ENCODE measurements at places on chromosomes 1 and 21. TPM values are rescaled to one million over a fixed set of nuclear protein-coding genes. Genes with fewer than 3 reads are reported as not detected.

GRCh38 chr1:30336550-30337323, 386.6 kb downstream of the MATN1 start:
- DNase-seq = no peak

- peak; percentile 90 for DNase-seq
Observed at GRCh38 chr1:234309598-234310459, 63.4 kb upstream of the COA6 start.

GRCh38 chr1:58584082-58584895, 7.2 kb upstream of the TACSTD2 start:
- peak; percentile 45 for DNase-seq

DNA sequence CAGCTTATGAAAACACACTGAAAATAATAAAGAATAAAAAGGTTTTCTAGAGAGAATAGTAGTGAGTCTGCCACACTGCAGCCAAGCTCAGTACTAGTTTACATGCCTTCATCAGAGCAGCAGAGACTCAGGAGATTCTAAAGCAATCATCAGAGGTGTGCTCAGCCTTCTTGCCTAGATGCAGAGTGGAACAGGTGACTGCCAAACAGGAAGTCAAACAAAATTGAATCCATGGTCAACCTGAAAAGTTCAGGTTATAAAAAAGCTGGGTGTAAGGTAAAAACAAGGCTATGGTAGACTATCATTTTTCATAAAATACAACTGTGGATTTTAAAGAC, 165.3 kb upstream of the C1orf105 start:
- DNase-seq = no peak

DNA sequence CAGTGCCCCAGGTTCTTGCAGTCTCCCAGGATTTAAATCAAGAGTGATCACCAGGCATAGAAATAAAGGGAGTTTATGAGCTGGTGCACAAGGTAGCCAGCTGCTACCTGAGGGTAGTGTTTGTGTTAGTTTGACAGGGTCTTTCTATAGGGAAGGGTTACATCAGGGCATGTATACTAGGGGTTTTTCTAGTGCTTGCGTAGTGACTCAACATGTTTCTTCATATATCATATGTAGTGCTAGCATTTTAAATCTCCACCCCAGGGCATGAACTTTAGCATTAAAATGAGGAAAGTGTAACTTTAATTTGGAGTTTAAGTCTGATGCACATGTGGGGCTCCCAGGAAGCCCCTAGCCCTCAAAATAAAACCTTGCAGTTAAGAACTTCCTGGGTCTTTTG, 86.5 kb upstream of the TNR start:
- DNase-seq = no peak

- DNase-seq = no peak
Observed at GRCh38 chr1:9835758-9836631, 12.2 kb upstream of the CLSTN1 start.

GRCh38 chr1:213399695-213400094, 348.7 kb downstream of the RPS6KC1 start:
- no peak for DNase-seq

- DNase-seq = no peak
Observed at GRCh38 chr1:243726806-243727502, 123.1 kb downstream of the AKT3 start.

DNA sequence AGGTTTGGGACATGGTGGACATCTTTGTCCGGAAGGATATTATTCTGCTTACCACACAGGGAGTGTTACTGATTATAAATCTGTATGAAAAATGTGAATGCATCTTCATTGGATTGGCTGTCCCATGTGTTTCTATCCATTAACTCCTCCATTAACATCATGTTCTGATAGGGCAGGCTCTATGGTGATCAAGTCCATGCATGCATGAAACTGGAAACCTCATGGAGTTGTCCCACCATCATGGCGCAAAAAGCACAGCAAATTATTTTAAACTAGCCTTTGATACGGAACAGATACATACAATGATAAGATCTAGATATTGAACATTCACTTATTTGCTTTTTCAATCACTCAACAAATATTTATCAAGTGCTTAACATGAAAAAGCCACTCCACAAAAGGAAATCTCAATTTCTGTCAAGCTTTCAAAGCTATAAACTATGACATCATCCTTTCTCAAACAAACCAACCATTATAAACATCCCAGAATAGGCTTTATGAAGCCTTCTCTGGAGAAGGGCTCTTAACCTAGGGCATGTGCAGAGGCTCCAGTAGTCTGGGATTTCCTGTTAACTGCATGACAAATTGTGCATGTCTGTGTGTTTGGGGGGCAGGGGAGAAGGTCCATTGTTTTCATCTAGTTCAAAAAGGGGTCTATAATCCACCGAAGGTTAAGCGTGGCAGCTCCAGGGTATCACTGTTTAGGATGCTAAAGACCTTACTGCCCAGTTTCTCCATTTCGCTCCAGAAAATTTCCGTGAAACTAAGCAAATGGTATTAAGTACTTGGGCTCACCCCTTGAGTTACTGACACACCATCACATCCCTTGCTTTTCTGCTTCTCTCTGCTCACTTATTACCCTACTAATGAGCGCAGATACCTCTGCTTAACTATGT, 46.1 kb downstream of the ADAMTS1 start:
- no peak for DNase-seq

DNA sequence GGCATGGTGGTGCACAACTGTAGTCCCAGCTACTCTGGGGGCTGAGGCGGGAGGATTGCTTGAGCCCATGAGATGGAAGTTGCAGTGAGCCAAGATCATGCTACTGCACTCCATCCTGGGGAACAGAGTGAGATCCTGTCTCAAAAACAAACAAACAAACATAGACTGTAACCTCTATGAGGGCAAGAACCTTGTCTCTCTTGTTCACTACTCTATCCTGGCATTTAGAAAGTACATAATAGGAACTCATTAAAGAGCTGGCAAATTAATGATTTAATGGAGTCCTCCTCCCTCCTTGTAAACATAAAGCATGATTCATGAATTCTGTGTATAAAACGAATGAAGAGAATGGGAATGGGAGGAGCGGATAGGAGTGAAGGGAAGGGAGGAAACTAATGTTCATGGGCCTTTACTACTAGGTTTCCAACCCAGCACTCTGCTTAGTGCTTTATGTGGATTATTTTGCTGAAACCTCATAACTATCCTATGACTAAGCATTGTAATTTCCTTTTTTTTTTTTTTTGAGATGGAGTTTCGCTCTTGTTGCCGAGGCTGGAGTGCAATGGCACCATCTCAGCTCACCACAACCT, 8.6 kb downstream of the LMOD1 start:
- no peak for DNase-seq

DNA sequence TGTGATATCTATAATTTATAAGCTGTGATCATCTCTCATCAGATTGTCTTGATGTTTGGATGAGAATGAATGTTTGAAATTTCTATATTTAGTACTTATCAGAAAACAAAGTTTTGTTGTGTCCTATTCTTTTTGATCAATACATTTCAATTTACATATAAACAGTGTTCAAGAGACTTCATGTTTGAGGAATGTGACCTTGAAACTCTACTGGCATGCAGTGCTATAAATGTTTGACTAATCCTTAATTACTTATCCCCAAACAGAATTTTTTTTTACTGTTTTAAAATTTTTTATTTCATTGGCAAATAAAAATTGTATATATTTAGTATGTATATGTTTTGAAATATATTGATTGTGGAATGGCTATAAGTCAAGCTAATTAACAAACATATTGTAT, 1.5 kb upstream of the PRKAA2 start:
- DNase-seq = no peak

- DNase-seq = no peak
Observed at GRCh38 chr1:94676686-94677085, 135.1 kb upstream of the F3 start.

DNA sequence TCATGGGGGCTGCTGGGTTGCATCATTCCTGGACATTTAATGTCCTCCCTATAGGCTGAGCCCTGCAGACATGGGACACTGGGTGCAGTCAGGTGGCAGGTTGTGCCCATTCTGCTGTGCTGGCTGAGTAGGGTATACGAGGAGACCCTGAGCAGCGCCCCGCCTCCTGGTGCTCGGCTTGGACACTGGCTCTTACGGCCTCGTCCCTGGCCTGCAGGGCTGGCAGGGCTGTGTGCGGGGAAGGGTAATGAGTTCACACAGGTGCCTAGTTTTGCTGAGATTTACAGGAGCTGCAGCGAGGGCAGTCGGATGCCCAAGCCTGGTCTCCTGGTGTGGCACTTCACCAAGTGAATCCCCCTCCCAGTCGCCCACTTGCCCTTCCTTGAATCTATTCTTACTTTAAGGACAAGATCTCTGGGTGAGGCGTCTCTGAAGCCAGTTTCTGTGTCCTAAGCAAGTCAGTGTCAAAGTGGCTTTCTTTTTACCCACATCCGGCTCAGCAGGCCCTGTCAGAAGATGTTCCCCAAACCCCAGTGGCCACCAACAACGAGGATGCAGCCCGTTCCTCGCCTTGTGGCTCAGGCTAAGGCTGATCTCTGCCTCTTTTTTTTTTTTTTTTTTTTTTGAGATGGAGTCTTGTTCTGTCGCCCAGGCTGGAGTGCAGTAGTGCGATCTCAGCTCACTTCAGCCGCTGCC, 73.2 kb downstream of the MAN1C1 start:
- DNase-seq = no peak

GRCh38 chr1:153628638-153629342, 556 bp downstream of the S100A1 start:
- DNase-seq = no peak

- DNase-seq = no peak
Observed at GRCh38 chr1:29900712-29901111, 664.4 kb downstream of the PTPRU start.

GRCh38 chr1:36406440-36406839, 8.7 kb upstream of the LSM10 start:
- DNase-seq = no peak

DNA sequence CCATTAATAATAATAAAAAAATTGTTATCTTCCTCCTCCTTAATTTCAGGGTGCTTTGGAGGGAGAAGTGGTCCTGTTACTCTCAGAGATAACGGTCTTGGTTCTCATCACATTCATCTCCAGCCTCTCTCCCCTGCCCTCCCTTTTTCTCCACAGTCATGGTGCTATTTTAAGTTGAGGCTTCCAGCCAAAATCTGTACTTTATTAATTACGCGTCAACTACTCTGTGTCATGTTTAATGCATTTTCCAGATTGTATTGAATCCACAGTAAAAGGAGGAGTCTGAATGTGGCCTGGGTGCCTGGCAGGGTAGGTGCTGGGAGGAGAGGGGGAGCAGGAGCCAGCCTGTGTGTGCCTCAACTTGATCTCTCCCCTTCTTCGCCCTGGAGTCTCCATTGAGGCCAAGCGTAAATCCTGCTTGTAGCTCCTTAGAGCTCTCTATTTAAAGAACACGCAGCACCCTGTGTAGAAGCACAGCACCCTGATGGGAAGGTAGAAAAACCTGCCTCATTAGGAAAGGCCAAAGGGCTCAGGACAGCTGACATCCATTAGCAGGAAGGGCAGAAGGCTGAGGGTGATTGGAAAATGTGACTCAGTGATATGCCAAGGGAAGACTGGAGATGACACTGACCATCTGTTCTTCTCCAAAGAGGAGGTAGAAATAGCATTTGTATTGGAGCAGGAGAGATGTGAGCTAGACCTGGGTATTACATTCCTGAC, 82.4 kb downstream of the PLXNA2 start:
- DNase-seq = no peak

GRCh38 chr1:36523230-36523495, 40.5 kb upstream of the CSF3R start:
- no peak for DNase-seq

DNA sequence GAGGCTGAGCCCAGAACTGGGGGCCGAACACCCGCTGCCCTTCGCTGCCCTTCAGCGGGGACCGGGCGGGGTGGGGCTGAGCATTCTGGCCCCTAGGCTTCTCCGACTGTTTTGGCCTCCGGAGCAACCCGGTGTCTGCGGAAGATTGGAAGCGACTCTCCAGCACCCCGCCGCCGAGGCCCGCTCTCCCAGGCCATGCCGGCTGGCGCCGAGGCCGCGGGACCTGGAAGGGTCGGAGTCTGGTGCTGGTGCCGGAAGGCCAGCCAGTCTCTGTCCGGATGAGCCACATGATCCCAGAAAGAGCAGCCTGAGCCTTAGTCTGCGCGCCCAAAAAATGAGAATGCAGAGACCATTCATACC, 272.0 kb downstream of the FOXD2 start:
- no peak for DNase-seq

The PPP1R8 gene
- total RNA-seq = 57.2 TPM

The SERPINC1 gene
- not detected for total RNA-seq

The ARHGEF19 gene
- 6.1 TPM for total RNA-seq

The SYT6 gene
- total RNA-seq = not detected

The MAN1C1 gene
- not detected for total RNA-seq

The NR1I3 gene
- not detected for total RNA-seq

The SLC41A1 gene
- total RNA-seq = 26.4 TPM

The HMCN1 gene
- 1.2 TPM for total RNA-seq

The SLC6A17 gene
- not detected for total RNA-seq

The OR6K3 gene
- total RNA-seq = not detected

The THEM5 gene
- total RNA-seq = not detected

All from NCI-H460 (cell line).